D341Med (cell line): ENCODE measurements at places on chromosomes 12 and 14.

DNA sequence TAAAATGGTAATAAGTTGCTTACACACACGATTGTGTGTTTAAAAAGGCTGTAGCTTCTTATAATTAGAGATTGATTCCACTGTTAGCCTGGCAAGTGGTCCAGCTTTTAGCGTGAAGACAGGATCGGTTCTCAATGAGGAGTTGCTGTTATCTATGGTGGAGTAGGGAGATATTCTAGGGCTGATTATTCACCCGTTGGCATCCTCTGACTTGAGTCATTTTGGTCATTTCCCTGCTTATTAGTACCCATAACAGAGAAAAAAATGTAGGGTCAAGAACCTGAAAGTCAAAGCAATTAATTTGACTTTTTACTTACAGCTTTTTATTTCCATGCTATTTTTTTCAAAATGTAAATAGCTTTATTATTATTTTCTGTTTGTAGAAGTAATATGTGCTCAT lies 76.0 kb downstream of the KCNK13 start:
- no peak for DNase-seq

GRCh38 chr12:93908846-93909567 lies 231.8 kb downstream of the CRADD start:
- no peak for DNase-seq

GRCh38 chr12:5768581-5769196 lies 176.4 kb downstream of the ANO2 start:
- DNase-seq, result no peak

- no peak for DNase-seq
Measured at GRCh38 chr12:60043236-60043635, 447.4 kb downstream of the SLC16A7 start.

GRCh38 chr14:49875640-49876198 lies 17.2 kb upstream of the ARF6 start:
- no peak for DNase-seq

GRCh38 chr12:69872804-69873203 lies 47.8 kb downstream of the MYRFL start:
- DNase-seq, result no peak

DNA sequence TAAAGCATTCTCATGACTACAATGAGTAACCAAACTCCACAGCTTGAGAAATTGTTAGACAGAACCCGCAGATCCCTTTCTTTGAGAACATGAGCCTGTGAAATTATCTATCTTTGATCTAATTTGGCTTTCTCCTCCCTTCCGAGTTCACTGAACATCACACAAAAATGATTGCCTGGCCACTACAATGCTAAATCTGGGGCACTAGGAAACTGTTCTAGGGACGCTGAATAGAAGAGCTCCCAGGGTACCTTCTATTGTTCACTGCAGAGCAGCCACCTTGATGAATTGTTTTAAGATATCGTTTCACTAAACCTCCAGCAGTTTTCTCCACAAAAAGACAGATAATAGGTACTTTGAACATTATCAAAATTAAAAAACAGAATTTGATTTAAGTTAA lies 47.5 kb downstream of the SINHCAF start:
- DNase-seq, result no peak

- DNase-seq, result no peak
Measured at GRCh38 chr12:12653922-12654321, 42.1 kb downstream of the GPR19 start.

GRCh38 chr12:132407451-132407961 lies 78.1 kb upstream of the GALNT9 start:
- no peak for DNase-seq
